ENCODE measurements at places on chromosomes 6 and 20. TPM values are rescaled to one million over a fixed set of nuclear protein-coding genes. Genes with fewer than 3 reads are reported as not detected.

DNA sequence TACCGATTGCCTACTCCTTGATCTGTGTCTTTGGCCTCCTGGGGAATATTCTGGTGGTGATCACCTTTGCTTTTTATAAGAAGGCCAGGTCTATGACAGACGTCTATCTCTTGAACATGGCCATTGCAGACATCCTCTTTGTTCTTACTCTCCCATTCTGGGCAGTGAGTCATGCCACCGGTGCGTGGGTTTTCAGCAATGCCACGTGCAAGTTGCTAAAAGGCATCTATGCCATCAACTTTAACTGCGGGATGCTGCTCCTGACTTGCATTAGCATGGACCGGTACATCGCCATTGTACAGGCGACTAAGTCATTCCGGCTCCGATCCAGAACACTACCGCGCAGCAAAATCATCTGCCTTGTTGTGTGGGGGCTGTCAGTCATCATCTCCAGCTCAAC lies 13.5 kb downstream of the CCR6 start:
- no peak overlapping the region for H3K4me3 ChIP-seq
- no peak overlapping the region for H3K27ac ChIP-seq
- H3K4me1 ChIP-seq, result peaks cover 7% of the 10 kb centered on the region
- no peaks in the 10 kb centered on the region for H3K36me3 ChIP-seq
- no peaks in the 10 kb centered on the region for H3K27me3 ChIP-seq
- no peak for DNase-seq

DNA sequence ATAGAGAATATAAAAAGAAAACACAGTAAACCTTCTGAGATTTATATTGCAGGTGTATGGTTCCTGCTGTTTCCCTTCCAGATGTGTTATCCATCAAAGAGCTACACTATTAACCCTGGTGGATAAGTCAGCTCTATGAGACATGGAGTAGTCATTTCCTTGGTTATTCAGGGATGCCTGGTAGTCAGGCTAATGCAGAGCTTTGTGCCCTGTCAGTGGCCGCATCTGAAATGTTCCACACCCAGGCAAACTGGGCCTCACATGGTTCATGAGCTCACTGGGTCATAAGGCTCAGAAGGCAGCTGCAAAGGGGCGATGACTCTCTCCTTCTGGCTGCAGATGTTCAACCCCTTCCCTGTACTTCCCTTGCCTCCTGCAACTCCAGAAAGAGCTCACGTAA lies 473.6 kb downstream of the EPHA7 start:
- no peak overlapping the region for H3K27ac ChIP-seq
- DNase-seq, result no peak
- no peaks in the 10 kb centered on the region for H3K36me3 ChIP-seq
- H3K27me3 ChIP-seq, result no peaks in the 10 kb centered on the region
- no peak overlapping the region for H3K4me3 ChIP-seq

DNA sequence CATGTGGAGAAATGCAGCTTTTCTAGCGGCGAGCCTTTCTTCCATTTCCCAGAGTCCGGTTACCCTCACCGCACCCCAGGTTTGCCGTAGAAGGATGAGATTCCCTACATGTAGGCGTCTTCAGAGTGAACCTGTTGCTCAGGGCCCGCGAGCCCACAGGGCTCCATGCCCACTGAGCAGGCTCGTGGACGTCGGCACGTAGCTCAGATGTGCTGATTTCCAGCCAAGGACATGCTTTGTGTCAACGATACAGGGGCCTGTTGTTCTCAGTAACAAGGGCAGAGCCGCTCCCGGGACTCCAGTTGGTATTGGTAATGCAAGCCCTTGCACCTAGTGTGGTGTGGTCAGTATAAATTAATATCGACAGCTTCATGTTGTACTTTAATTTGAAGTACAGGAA lies 159.6 kb downstream of the MTHFD1L start:
- no peak overlapping the region for H3K4me3 ChIP-seq
- no peaks in the 10 kb centered on the region for H3K27me3 ChIP-seq
- no peak overlapping the region for H3K27ac ChIP-seq
- peaks cover 13% of the 10 kb centered on the region for H3K36me3 ChIP-seq
- DNase-seq, result no peak

The CST2 gene
- total RNA-seq, result not detected

DNA sequence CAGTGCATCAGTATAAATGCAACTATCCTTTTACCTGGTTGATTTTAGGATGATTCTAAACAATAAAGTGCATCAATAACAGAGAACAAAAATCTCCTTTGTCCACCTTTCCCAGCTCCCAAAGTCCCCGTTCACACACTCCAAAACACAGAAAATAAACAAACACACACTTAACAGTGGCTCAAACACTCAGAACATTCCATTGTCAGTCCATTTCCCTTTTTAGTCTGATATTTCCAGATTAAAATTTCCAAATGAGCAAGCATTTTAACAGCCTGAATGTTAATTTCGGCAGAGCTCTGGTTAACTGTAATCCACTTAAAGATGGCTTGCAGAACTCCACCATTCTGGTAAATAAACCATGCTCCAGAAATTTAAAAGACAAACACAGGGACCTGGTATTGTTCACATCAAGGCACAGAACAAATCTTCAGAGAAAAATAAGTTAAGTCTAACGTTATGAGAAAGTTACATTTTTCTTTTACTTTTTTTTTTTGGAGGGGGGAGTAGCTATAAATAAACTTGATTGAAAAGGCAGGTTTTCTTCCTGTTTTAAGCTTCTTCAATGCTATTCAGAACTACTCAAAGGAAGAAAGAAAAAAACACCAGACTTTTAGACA lies 100.8 kb downstream of the DST start:
- H3K27me3 ChIP-seq, result no peaks in the 10 kb centered on the region
- H3K36me3 ChIP-seq, result no peaks in the 10 kb centered on the region
- H3K27ac ChIP-seq, result peak overlapping the region; percentile 98
- peaks cover 72% of the 10 kb centered on the region for H3K4me1 ChIP-seq
- peak; percentile 51 for DNase-seq

The TMEM74B gene
- total RNA-seq, result not detected

The LAMA5 gene
- total RNA-seq, result 17.5 TPM

The MYLK4 gene
- 0.78 TPM for total RNA-seq

- no peak overlapping the region for H3K27ac ChIP-seq
- no peak for DNase-seq
- no peaks in the 10 kb centered on the region for H3K4me1 ChIP-seq
- no peak overlapping the region for H3K4me3 ChIP-seq
- H3K36me3 ChIP-seq, result no peaks in the 10 kb centered on the region
These were observed 47.6 kb upstream of the SMLR1 start for GRCh38 chr6:130779658-130780033.

The TFAP2B gene
- not detected for total RNA-seq

DNA sequence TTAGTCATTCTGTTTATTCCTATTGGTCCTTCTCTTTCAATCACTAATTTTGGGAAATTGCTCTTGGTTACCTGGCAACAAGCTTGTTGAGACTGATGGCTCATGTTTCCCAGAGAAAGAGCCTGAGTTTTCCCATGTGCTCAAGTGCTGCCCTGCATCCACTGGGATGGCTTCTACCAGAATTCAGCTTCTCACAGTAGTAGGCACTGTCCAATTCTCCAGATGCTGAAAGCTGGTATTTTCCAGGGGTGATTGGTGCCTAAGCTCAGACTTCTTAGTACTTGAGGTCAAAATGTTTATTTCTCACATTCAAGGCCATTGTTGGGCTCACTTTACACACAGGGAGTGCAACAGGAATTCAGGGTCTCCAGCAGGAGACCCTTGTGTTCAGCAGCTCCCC lies 29.1 kb upstream of the SLC2A12 start:
- no peak overlapping the region for H3K4me3 ChIP-seq
- H3K36me3 ChIP-seq, result no peaks in the 10 kb centered on the region
- peaks cover 18% of the 10 kb centered on the region for H3K4me1 ChIP-seq
- H3K27me3 ChIP-seq, result no peaks in the 10 kb centered on the region

The ACOT13 gene
- 15.7 TPM for total RNA-seq

GRCh38 chr6:28807682-28808280 lies 116.0 kb downstream of the TRIM27 start:
- no peaks in the 10 kb centered on the region for H3K4me1 ChIP-seq
- H3K27me3 ChIP-seq, result no peaks in the 10 kb centered on the region
- no peaks in the 10 kb centered on the region for H3K36me3 ChIP-seq
- no peak overlapping the region for H3K27ac ChIP-seq
- DNase-seq, result peak; percentile 73

DNA sequence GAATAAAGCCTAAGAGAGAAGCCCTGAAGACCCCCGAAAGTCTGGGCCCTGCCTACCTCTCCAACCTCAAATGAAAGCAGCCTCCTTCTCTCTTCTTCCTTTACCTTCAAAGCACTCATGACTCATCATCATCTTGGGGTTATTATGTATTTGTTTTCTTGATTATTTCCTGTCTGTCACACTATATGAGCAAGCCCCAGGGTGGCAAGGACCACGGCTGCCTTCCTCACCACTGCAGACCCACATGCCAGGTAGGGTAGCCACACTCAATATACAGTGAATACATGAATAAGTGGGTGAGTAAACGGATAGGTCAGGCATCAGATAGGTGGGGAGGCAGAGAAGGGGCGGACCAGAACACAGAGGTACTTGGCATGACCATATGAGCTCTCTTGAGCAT lies 8.8 kb downstream of the WFDC3 start:
- no peaks in the 10 kb centered on the region for H3K36me3 ChIP-seq
- H3K27ac ChIP-seq, result no peak overlapping the region
- DNase-seq, result no peak
- peaks cover 12% of the 10 kb centered on the region for H3K4me1 ChIP-seq

Measured in Karpas-422 (cell line).